ENCODE measurements at places on chromosomes 5 and 9. TPM values are rescaled to one million over a fixed set of nuclear protein-coding genes. Genes with fewer than 3 reads are reported as not detected.

Gene ISL1
- total RNA-seq = not detected

DNA sequence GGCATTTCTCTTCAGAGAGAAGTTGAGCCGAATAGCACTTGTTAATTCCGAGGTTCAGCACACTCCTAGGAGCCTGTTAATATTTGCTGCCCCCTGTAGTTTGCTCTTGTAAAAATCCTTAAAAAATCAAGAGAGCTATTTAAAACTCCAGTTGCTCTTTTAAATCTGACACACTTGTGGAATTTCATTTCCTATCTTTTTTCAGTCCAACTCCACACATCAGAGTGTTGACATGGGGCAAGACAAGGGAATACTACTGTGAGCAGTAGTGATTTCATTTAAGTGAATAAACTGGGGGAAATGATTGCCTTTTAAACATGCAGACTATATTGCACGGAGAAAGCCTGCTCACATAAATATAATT lies 1096.3 kb upstream of the DMAC1 start:
- DNase-seq = no peak
- no peak overlapping the region for H3K27ac ChIP-seq
- H3K27me3 ChIP-seq = no peaks in the 10 kb centered on the region

DNA sequence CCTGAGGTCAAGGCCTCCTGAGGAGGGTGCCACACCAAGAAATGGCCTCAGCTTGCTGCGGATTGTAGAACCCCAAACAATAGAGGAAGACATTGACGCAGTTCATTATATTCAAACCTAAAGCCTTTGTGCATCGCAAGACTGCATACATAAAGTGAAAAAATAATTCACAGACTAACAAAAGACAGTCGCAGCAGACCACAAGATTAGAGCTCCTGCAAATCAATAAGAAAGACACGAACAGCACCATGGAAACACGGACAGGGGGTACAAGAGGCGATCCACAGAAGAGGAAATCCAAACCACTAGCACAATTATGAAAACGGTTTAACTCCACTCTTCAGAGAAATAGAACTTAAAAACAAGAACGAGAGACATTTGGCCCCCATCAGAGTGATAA lies 10.0 kb upstream of the TCOF1 start:
- H3K27ac ChIP-seq = no peak overlapping the region
- no peak overlapping the region for H3K4me3 ChIP-seq
- no peaks in the 10 kb centered on the region for H3K27me3 ChIP-seq
- DNase-seq = no peak
- no peaks in the 10 kb centered on the region for H3K36me3 ChIP-seq

DNA sequence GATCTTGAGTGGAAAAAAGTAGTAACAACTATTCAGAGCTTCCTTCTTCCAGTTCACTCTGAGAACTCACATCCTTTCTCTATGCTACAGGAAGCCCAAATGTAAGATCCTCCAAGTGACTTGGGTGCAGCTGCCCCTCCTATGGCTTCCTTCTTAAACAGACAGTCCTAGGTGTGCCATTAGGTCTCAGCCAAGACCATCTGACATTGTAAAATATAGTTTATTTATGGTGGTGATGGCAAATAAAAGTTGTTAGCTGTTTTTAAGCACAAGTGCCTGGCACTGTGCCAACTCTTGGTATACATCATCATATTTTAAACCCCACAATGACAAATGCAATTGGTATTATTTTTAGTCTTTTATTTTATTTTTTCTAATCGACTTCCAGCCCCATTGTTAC lies 58.1 kb downstream of the TMEM252 start:
- H3K27ac ChIP-seq = no peak overlapping the region
- H3K4me1 ChIP-seq = no peaks in the 10 kb centered on the region
- H3K27me3 ChIP-seq = no peaks in the 10 kb centered on the region
- DNase-seq = no peak
- H3K4me3 ChIP-seq = no peak overlapping the region
- no peaks in the 10 kb centered on the region for H3K36me3 ChIP-seq

Gene TSTD2
- total RNA-seq = 13.8 TPM

- no peaks in the 10 kb centered on the region for H3K4me1 ChIP-seq
- DNase-seq = no peak
- H3K36me3 ChIP-seq = no peaks in the 10 kb centered on the region
- no peak overlapping the region for H3K4me3 ChIP-seq
- no peaks in the 10 kb centered on the region for H3K27me3 ChIP-seq
Observed at GRCh38 chr5:145856285-145856818, 16.5 kb downstream of the GRXCR2 start.

- H3K4me1 ChIP-seq = no peaks in the 10 kb centered on the region
- DNase-seq = no peak
- H3K4me3 ChIP-seq = no peak overlapping the region
- H3K27me3 ChIP-seq = no peaks in the 10 kb centered on the region
Observed at GRCh38 chr5:173594061-173594460, 22.4 kb downstream of the BOD1 start.

Gene KCNT1
- total RNA-seq = not detected

Gene CARD9
- 1.4 TPM for total RNA-seq

DNA sequence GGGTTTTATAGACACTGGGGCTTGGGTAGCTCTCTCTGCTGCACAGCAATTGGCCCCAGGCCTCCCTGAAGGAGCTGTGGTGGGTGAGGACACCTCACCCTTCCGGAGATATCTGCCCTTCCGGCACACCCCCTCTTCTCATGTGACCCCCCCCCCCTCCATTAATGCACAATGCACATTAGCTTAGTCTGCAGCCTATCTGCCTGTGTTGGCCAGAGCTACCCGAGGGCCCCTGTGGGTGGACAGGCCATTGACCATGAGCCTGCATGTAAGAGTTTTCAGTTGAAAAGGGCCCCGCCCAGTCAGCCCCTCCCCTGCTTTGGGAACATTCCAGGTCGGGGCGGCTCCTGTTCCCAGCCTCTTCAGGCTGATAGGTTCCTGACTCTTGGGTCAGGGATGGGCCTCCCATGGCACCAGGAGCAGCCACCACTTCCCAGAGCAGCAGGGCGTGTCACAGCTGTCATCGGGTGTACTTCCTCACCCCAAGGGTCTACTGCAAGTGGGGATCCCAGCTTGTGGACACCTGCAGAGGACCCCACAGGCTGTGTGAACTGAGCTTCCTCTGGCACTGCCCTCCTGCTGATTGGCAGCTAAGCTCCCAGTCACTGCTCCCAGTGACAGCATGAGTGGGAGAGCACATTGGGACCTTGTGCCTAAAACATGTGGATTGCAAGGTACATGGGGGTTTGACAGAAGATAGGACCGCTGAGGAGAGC lies 17.8 kb downstream of the PHF2 start:
- no peaks in the 10 kb centered on the region for H3K36me3 ChIP-seq
- no peak for DNase-seq
- no peaks in the 10 kb centered on the region for H3K27me3 ChIP-seq
- no peak overlapping the region for H3K4me3 ChIP-seq
- peaks cover 36% of the 10 kb centered on the region for H3K4me1 ChIP-seq
- no peak overlapping the region for H3K27ac ChIP-seq

Gene GPRIN1
- 2.3 TPM for total RNA-seq

- peaks cover 18% of the 10 kb centered on the region for H3K4me1 ChIP-seq
- H3K36me3 ChIP-seq = no peaks in the 10 kb centered on the region
- H3K4me3 ChIP-seq = no peak overlapping the region
- DNase-seq = no peak
- H3K27ac ChIP-seq = no peak overlapping the region
Observed at GRCh38 chr9:124392871-124393460, 22.3 kb downstream of the PSMB7 start.

Gene SPATA24
- 3.9 TPM for total RNA-seq

Gene ENC1
- 0.68 TPM for total RNA-seq

- no peak for DNase-seq
- H3K4me1 ChIP-seq = no peaks in the 10 kb centered on the region
- no peak overlapping the region for H3K4me3 ChIP-seq
- H3K36me3 ChIP-seq = no peaks in the 10 kb centered on the region
- no peaks in the 10 kb centered on the region for H3K27me3 ChIP-seq
Observed at GRCh38 chr9:106868565-106868964, 5.6 kb downstream of the ZNF462 start.

Gene RETREG1
- total RNA-seq = 12.1 TPM

Gene GPR150
- 0.18 TPM for total RNA-seq

Gene TAF11L4
- total RNA-seq = not detected

Gene SGTB
- 12.2 TPM for total RNA-seq

- no peaks in the 10 kb centered on the region for H3K27me3 ChIP-seq
- peak overlapping the region; percentile 13 for H3K27ac ChIP-seq
- H3K4me3 ChIP-seq = no peak overlapping the region
- no peak for DNase-seq
- H3K4me1 ChIP-seq = peaks cover 10% of the 10 kb centered on the region
Observed at GRCh38 chr5:73694089-73694488, 68.1 kb downstream of the ARHGEF28 start.

Gene C8G
- total RNA-seq = 0.96 TPM

GRCh38 chr9:5111696-5112095 lies 73.7 kb downstream of the INSL6 start:
- H3K4me3 ChIP-seq = no peak overlapping the region
- no peaks in the 10 kb centered on the region for H3K4me1 ChIP-seq
- DNase-seq = no peak
- no peaks in the 10 kb centered on the region for H3K36me3 ChIP-seq
- H3K27me3 ChIP-seq = no peaks in the 10 kb centered on the region
- no peak overlapping the region for H3K27ac ChIP-seq

Gene IFNB1
- not detected for total RNA-seq

Gene CD74
- 319 TPM for total RNA-seq

GRCh38 chr5:180139731-180140055 lies 68.1 kb upstream of the RNF130 start:
- H3K36me3 ChIP-seq = no peaks in the 10 kb centered on the region
- no peaks in the 10 kb centered on the region for H3K27me3 ChIP-seq
- no peak for DNase-seq
- H3K27ac ChIP-seq = no peak overlapping the region

DNA sequence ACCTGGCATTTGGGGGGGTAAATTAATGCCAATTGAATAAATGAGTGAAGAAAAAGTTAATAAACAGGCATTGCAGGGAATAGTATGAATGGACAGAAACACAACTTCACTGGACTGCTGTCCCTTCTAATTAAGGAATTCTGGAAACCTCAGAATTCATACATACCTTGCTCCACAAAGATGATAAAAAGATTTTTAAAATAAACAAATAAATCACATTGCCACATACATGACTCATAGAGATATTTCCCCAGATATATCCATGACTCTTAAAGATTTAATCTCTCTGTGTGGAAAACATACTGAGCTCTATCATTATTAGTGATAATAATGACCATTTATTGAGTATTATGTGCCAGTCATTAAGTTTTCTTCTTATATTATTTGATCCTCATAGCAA lies 469.0 kb upstream of the MEF2C start:
- no peaks in the 10 kb centered on the region for H3K36me3 ChIP-seq
- H3K27me3 ChIP-seq = no peaks in the 10 kb centered on the region
- no peak overlapping the region for H3K27ac ChIP-seq

Gene C9
- total RNA-seq = not detected

Gene IL13
- total RNA-seq = 69.0 TPM

Gene PCDHGA8
- total RNA-seq = 0.04 TPM

DNA sequence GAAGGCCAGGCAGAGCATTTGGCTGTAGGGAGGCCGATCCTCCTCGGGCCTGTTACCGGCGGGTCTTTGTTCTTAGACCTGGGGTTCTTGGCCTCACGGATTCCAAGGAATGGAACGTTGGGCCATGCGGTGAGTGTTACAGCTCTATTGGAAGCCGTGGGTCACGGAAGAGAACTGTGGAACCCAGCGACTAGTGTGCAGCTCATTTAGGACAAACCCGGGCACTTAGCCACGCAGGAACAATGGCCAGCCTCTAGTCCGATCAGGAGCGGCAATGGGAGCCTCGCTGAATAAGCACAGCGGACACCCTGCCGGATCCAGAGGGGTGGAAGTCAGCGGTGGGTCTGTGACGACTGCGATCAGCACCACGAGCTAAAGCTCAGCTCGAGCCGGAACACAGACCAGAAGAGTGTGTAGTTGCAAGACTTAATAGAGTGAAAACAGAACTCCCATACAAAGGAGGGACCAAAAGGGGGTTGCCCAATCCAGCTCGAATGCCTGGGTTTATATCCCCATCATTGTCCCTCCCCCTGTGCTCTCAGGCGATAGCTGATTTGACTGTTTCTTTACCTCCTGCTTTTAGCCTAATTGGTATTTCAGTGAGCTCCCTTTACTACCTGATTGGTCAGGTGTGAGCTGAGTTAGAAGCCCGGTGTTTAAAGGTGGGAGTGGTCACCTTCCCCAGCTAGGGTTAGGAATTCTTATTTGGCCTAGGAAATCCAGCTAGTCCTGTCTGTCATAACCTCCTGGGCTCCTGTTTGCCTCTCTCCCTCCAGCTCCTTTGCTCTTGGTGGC lies 53.7 kb upstream of the RPL26L1 start:
- no peaks in the 10 kb centered on the region for H3K4me1 ChIP-seq
- no peak for DNase-seq
- H3K4me3 ChIP-seq = no peak overlapping the region
- H3K27me3 ChIP-seq = no peaks in the 10 kb centered on the region
- no peaks in the 10 kb centered on the region for H3K36me3 ChIP-seq

DNA sequence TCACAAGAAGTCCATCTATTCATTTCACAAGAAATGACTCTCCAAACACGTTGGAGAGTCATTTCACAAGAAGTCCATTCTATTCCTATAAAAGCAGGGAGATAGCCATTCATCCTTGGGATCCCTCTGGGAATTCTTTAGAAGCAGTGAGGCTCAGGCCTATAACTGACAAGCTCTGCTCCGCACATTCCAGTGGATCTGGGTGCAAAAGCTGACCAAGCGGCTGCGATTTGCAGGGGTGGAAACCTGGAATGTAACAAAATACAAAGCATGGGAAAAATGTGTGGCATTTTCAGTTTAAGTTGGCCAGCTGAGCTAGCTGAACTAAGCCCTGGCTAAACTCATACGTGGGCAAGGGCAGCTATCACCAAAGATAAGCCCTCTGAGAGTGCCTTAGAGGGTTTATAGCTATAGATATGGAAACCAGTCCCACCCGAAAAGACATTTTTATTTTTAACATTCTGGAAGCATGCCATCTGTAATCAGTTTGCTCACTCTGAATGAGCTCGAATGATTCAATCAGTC lies 8.7 kb downstream of the TAS2R1 start:
- H3K36me3 ChIP-seq = no peaks in the 10 kb centered on the region
- DNase-seq = no peak
- H3K4me1 ChIP-seq = no peaks in the 10 kb centered on the region
- H3K27me3 ChIP-seq = no peaks in the 10 kb centered on the region
- H3K4me3 ChIP-seq = no peak overlapping the region

DNA sequence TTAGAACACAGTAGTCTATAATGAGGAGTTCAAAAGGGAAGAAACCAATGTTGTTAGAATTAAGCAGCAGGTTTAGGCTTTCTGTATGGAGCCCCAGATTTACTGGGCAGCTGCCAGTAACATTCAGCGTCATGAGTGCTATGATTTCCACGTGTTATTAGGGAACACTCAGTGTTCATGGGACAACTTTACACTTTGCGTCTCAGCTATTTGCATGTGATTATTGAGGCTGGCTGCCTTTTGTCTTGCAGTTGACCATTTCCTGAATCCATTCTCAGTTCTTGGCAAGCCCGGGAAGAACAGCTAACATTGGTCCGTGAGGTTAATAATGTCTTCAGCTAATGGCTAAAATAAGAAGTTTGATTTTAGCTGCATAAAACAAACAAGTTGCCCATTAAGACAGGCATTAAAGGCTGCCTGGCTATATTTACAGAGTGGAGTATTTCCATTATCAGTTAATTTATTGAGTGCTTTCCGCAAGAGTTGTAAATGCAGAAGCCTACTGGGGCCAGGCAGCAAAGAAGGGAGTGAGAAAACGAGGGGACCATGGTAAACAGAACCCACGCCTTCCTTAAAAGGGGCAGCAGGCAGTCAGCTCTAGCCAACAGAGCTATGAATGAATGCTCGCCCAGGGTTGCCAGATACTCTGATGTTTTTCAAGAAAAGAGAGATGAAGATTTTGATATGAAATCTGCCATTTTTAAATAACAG lies 120.9 kb downstream of the PIP5K1B start:
- no peaks in the 10 kb centered on the region for H3K4me1 ChIP-seq
- H3K27ac ChIP-seq = no peak overlapping the region
- H3K27me3 ChIP-seq = no peaks in the 10 kb centered on the region
- DNase-seq = no peak
- H3K36me3 ChIP-seq = no peaks in the 10 kb centered on the region

Gene SLC46A2
- total RNA-seq = not detected

Measured in CD8-positive, alpha-beta memory T cell (primary cell).